ENCODE measurements at places on chromosomes 6 and 20. TPM values are rescaled to one million over a fixed set of nuclear protein-coding genes. Genes with fewer than 3 reads are reported as not detected.

The TOX2 gene
- 0.32 TPM for total RNA-seq

DNA sequence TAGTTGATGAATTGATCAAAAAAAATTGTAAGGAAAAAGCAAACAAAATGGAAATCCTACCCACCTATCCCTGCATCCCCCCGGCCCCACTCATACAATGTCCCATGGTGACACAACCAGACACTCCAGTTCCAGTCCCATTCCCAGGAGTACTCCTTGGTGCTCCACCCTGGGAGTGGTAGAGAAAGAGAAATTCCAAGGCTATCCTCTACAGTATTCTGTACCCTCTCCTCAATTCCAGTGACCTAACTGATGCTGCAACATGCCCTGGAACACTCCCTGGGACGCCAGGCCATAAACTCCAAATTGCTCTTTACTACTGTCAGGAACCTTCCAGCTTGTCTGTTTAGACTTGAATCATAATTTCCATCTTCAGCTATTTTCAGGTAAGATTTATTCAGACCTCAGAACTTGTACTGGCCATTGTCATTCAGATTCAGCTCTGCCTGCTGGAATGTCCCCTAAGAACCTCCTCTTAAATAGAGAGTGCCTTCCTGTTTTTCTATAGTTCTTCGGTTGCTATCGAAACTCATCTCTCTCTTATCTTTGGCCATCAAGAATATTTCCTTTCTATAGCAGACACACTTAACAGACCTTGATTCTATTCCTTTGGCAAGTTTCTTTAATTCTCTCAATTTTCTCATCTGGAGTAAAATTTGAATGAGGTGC is 8.7 kb downstream of the GPX6 start:
- no peak for DNase-seq

GRCh38 chr20:38660429-38660828 is 58.8 kb downstream of the ARHGAP40 start:
- no peak for DNase-seq

DNA sequence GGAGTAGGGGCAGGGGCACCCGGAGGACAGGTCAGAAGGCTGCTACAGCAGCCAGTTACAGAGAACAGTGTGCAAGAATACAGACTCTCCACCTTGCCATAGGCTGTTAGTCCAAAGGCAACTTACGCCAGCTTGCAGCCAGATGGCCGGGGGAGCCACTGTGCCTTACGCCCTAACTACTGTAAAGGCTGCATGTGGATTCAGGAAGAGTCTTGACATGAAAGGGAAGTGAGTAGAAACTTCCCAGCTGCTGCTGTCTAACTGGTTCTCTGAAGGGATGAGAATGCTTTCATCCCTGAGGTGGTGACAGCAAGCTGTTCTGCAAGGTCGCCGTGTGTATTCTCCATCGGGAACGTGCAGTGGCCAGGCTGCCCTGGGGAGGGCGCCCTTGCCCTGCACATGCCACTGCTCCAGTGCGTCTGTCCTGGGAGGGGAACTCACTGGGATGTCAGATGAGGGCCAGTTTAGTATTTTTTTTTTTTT is 46.1 kb downstream of the LYRM4 start:
- peak; percentile 29 for DNase-seq

- DNase-seq, result no peak
Measured at GRCh38 chr6:161235776-161236633, 37.9 kb downstream of the AGPAT4 start.

The CYP24A1 gene
- not detected for total RNA-seq

The KHDC1L gene
- total RNA-seq, result not detected

Measured in psoas muscle (tissue), 8 donors.